GM04503 (cell line): ENCODE measurements at places on chromosomes 4 and X.
A peak's percentile ranks its signal among the peaks of the same experiment; 100 is the strongest.

DNA sequence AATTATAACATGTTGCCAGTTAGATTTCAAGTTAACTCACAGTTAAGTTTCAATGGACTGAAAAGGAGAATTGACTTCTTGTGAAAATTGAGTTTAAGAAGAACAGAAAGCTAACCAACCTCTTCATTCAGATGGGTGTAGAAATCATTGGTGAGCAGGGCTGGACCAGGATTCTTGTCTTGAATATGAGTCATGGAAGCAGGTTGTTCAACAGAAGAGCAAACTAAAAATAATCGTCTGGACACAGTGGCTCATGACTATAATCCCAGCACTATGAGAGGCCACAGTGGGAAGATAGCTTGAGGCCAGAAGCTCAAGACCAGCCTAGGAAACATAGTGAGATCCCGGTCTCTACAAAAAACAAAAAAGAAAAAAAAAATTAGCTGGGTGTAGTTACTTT is 98.2 kb downstream of the ARSJ start:
- DNase-seq, result no peak

GRCh38 chr4:81786063-81786763 is 314.5 kb upstream of the RASGEF1B start:
- no peak for DNase-seq

GRCh38 chr4:159607809-159608208 is 504.9 kb downstream of the RAPGEF2 start:
- DNase-seq, result no peak

- no peak for DNase-seq
Observed at GRCh38 chr4:85837439-85837733, 362.4 kb downstream of the ARHGAP24 start.

DNA sequence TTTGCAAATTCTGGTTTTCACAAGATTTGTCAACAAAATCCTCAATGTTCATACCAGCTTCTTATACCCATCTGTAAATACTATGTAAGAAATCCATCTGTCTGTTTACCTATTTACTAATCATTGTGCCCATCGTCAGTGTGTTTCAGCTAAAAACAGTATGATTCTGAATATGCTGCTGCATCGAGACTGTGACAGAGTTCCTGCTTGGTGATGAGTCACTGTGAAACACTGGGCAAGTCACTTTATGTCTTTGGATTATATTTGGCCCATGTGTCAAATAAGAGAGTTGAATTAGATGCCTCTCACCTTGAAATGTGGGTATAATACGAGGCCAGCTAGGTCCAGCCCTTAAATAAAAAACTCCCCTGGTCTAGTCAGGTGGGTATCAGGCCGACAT is 79.3 kb downstream of the CBLL2 start:
- no peak for DNase-seq

DNA sequence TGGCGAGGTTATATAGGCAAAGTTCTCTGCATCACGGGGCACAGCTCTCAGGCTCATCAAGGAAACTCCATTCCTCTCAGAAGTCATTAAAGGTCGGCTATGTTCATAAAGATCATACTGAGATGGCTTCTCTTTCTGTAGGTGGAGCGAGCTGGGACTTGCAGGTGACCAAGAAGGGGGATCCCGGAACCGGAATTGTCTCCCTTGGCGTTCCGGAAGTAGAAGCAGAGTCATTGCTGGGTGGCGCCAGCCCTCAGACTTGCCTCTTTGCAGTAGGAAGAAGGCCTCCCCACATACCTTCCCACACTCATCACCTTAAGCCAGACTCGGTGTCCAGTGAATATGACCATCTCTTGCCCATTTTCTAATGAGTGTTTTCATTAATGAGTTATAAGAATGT is 17.9 kb upstream of the HPGD start:
- DNase-seq, result no peak

DNA sequence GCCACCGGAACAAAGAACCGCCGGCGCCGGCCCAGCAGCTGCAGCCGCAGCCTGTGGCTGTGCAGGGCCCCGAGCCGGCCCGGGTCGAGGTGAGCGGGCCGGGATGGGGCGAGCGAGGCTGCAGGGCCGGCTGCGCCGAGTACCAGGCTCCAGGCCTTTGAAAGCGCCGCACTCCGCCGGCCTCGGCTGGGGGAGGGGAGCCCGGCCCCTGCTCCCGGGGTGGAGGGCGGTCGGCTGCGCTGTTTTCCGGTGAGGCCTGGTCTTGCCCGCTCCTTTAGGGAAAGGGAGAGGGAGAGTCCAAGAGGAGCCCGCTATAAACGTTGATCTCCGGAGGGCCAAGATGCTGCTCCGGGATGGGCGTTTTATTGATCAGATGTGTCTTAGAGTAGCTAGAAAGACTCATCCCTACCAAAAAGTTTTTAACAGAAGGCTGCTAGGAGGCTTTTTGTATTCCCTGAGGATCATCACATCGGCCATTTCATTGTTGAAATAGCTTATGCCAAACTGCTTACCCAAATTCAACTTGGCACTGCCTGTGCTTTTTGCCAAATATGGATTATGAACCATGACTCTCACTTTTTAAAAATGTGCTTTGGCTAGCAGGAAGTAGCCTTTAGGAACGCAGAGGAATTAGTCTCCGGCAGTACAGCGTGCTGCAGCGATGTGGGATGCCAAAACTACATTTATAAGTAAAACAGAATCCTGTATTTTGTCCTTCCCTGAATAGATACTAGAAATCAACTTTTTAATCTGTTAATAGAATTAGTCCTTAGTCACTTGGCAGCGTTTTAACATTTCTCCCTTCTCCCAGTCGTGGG is 760 bp downstream of the TMEM165 start:
- no peak for DNase-seq

DNA sequence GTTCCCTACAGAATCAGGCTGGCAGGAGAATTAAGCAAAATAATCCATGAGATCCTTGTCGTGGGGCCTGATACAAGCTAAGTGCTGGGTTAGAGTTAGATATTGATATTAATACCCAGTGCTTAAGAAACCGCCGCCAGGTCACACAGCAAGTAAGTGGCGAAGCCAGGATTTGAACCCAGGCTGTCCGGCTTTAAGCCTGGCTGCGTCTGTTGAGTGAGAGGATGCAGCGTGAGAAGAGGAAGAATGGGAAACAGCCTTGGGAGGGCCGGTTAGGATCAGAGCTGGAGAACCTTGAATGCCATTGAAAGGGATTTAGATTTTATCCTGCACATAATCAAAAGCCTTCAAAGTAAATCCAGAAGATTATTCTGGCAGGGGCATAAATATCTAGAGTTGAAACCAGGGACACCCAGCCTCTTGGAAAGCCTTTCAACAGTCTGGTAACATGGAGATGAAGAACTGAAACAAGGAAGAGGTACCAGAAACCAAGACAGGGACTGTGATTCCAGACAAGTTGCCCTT is 64.8 kb upstream of the HELT start:
- no peak for DNase-seq

- peak; percentile 62 for DNase-seq
Observed at GRCh38 chr4:147916351-147916750, 184.5 kb downstream of the ARHGAP10 start.

- no peak for DNase-seq
Observed at GRCh38 chr4:39657465-39657864, 18.8 kb upstream of the SMIM14 start.
